ENCODE measurements at places on chromosomes 6 and 20.

DNA sequence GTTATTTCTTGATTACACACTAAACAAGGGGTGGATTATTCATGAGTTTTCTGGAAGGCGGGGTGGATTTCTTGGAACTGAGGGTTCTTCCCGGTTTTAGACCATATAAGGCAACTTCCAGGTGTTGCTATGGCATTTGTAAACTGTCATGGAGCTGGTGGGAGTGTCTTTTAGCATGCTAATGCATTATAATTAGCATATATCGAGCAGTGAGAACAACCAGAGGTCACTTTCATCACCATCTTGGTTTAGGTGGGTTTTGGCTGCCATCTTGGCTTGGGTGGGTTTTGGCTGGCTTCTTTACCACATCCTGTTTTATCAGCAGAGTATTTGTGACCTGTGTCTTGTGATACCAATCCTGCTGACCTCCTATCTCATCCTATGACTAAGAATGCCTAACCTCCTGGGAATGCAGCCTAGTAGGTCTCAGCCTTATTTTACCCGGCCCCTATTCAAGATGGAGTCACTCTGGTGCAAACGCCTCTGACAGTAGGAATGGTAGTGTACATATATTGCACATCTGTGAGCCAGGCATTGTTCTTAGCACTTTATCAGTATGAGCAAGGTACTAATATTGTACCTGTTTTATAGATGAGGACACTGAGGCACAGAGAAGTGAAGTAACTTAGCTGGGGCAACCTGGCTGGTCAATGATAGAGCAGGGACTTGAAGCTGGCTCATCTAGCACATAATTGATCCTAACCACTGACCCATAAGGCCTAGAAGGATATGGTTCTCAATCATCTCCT is 203.7 kb downstream of the NFATC2 start:
- no peak for DNase-seq

DNA sequence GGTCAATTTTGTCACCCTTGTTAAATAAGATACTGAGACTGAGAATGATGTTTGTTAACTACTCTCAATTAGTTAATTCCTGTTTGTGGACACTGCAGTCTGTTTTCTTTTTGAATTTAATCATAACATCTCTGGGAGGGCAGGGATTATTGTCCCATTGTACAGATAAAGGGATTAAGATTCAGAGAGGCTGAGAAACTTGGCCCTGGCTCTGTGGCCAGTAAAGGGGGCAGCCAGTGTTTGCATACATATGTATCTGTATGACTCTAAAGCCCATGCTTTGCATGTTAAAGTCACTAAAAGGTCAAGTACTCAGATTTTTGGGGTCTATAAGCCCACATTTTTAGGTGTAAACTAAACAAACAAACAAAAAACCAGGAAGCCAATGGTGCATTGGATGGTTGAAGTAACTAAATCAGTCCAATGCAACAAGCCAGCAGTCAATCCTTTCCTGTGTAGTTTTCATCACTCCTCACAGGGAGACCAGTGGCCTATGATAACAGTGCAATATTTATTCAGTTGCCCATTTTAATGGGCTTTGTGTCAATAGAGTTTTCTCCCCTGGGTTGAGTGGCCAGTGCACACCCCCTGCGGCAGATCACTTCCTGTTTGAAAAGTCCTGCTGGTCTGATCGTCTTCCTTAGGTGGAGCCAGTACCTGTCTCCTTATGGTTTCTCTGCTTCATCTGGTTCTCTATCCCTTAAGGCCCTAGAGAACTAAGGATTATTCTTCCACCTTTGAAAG is 106.7 kb downstream of the SLX4IP start:
- no peak for DNase-seq

DNA sequence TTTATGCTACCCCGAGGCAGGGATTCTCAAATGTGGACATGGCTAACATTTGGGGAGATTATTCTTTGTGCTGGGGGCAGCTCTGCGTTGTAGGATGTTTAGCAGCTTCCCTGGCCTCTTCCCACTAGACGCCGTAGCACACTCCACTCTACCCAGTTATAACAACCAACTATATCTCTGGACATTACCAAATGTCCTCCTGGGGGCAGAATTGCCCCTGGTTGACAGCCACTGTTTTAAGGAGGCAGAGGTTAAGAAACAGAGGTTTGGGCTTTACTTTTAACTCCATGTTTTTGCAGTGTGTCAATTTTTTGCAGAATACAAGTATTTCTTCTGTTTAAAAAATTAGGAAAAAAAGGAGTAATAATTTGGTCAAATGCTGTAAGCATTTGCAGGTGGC is 56.2 kb upstream of the BMP6 start:
- DNase-seq, result no peak

DNA sequence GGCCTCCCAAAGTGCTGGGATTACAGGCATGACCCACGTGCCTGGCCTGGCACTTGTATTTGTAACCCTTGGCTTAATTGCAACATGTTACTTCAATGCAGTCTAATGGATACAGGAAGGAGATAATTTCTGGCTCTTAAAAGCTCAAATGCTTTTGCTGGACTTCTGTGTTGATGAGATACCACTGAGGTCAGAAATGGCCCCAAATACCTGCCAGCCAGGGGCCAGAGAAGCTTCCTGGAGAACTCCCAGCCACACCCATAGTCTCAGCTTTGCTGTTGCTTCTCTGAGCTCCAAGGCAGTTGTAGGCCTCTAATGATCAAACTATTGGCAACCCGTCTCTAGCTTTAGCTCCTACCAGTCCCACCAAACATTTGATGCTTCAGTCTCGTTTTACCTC is 14.2 kb upstream of the ZNFX1 start:
- DNase-seq, result no peak

DNA sequence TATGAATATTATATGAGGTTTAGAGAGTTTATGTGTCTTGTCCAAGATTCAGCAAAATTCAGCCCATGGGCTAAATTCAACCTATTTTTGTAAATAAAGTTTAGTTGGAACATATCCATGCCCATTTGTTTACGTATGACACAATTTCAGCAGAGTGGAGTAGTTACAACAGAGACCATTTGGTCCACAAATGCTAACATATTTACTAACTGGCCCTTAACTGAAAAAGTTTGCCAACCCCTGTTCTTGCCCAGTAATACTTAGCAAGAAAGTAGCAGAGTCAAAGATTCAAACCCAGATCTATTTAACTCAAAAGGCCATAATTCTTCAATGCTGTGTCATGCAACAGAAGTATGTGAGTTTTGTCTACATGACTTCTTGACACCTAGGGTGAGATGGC is 561.0 kb downstream of the PTPRT start:
- DNase-seq, result no peak

DNA sequence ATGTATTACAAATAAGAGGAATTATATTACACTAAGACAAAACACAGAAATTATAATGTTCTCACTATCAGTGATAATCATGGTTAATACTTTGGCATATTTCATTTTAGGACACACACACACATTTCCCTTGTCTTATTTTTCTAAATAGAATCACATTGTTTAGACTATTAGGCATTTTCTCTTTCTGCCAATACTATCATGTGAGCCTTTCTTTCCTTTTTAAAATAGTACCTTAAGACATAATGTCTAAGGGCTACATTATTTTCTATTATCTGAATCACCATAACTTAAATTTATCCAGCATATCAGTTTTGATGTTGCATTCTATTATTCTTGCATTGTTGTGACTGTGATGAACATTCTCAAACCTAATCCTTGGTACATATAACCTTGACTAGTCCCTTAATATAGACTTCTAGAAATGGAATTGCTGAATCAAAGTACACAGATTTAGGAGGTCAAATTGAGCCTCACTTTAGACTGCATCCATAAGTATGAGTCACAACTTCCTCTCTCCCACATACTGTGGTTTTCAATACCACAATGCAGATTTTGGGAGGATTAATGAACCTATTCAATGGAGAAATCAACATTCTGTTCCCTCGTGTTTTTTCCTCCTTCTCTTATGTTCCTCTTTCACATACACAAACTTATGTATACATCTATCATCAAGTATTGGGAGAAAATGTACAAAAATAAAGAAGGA is 212.6 kb downstream of the MOXD1 start:
- DNase-seq, result no peak

DNA sequence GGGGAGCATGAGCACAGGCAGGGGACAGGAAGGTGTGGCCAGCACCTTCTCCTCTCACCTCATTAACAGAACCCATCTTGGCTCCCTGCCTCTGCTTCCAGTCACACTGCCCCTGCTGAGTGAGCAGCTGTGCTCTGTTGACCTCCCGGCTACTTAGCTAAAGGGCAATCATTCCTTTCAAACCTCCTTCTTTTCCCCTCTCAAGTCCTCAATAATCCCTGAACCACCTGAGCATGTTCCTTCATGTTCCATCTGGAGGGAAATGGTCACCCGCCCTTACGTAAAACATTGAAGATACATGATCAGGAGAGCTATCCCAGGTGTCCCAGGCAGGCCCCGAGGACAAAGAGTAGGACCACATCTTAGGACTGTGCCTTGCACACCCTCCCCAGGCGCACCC is 21.7 kb upstream of the MRPS10 start:
- no peak for DNase-seq

DNA sequence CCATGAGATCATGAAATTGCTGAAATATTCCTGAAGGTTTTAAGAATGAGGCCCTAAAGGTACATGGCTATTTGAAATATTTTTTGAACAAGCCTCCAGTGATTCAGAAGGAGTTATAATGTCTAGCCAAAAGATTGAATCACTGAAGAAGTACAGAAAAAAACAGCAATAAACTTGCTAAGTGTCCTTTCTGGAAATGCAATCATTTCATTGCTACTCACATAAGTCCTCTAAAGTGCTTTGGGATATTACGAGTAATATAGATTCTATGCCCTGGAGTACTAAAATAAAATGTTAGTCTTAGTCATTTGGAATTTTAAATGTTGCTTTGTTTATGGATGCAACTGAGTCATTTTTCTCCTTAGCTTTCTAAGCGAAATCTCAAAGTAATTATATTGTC is 32.7 kb downstream of the CENPW start:
- DNase-seq, result no peak

GRCh38 chr6:161353208-161353613 is 79.3 kb upstream of the AGPAT4 start:
- DNase-seq, result no peak

DNA sequence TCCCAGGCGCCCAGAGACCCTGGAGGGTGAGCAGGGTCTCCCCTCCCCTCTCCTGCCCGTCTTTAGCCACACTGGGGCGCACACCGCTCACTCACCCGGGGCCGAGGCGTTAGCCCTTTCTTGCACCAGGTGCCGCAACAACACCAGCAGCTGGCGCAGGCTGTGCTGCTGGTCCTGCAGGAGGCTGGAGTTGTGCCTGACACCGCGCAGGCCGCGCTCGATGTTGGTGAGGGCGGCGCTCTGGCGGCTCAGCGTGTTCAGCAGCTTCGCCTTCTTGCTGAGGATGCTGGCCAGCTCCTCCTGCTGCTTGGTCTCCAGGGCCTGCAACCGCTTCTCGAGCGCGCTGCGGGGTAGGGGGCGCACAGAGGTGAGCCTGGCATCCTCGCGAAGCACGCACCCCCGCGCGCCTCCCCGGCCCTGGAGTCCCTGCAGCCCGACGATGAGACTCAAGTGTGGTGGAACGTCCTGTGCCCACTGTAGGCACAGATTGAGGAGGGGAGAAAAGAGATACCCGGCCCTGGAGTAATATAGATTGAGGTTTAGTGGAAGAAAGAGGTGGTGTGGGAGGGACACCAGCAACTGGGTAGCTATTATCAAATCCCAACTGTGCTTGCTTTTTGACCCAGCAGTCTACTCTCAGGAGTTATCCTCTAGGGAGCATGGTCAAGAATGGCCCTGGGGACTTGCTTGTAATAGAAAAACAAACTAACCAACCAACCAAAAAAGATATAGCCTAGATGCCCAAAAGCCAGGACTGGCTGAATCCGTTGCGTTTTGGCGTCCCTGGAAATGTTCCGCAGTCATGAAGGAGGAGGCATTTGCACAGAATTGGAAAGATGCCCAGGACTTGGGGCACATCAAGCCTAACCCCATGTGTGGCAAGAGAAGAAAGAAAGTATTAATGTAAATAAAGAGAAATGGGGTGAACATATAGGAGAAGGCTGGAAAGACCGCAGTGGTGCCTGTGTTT is 30.9 kb downstream of the ANGPT4 start:
- DNase-seq, result no peak

- DNase-seq, result no peak
Measured at GRCh38 chr6:160952633-160953281, 38.8 kb upstream of the MAP3K4 start.
